ENCODE measurements at places on chromosomes 2 and 18. TPM values are rescaled to one million over a fixed set of nuclear protein-coding genes. Genes with fewer than 3 reads are reported as not detected.

ECEL1 gene
- total RNA-seq, result 0.07 TPM

ANKRD29 gene
- 0.07 TPM for total RNA-seq

UGT1A5 gene
- total RNA-seq, result not detected

DSG1 gene
- total RNA-seq, result not detected

ZNF804A gene
- not detected for total RNA-seq

ATP6V1B1 gene
- not detected for total RNA-seq

CFAP65 gene
- total RNA-seq, result not detected

FLACC1 gene
- 1.3 TPM for total RNA-seq

HK2 gene
- 37.0 TPM for total RNA-seq

GAL3ST2 gene
- 0.23 TPM for total RNA-seq

ERBB4 gene
- not detected for total RNA-seq

AFF3 gene
- 4.1 TPM for total RNA-seq

NEU2 gene
- total RNA-seq, result not detected

VWA3B gene
- not detected for total RNA-seq

SLC38A11 gene
- not detected for total RNA-seq

ABCA12 gene
- not detected for total RNA-seq

APCDD1 gene
- total RNA-seq, result not detected
